ENCODE measurements at places on chromosomes 1 and 21.

- DNase-seq: no peak
Observed at GRCh38 chr1:169392406-169392805, 24.4 kb downstream of the BLZF1 start.

DNA sequence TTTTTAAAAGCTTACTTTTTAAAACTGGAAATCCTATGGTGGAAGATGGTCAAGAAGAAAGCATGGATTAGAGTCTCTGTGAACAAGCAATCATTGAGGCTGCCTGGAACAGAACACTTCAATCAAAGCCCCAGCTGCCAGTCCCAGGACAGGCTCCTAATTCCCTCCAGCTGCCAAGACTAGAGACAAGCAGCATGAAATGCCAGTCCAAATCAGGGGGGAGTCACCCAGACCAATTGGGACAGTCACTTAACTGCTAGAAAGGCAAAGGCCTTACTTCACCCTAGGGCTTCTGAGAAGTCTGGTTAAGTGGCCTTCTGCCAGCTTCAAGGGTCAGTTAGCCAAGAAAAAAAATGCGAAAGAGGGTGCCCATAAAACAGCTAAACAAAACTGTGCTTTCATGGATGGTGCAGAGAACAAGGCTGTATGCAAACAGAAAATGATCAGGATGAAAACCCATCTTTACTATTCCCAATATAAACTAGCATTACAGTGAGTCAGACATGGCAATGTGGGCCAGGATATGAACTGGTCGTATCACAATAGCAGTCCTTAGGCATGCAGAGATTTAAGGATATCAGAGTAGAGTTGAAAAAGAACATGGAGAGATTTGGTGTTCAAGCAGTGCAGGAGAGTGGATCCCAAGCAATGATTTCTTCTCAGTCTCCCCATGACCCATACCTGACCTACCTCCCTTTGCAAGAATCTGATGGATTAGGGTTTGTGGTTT, 31.0 kb upstream of the MAN1A2 start:
- no peak for DNase-seq

- DNase-seq: no peak
Observed at GRCh38 chr1:28578696-28579218, 13.3 kb upstream of the RAB42 start.

GRCh38 chr1:10424034-10424433, 6.2 kb upstream of the CENPS start:
- DNase-seq: no peak

DNA sequence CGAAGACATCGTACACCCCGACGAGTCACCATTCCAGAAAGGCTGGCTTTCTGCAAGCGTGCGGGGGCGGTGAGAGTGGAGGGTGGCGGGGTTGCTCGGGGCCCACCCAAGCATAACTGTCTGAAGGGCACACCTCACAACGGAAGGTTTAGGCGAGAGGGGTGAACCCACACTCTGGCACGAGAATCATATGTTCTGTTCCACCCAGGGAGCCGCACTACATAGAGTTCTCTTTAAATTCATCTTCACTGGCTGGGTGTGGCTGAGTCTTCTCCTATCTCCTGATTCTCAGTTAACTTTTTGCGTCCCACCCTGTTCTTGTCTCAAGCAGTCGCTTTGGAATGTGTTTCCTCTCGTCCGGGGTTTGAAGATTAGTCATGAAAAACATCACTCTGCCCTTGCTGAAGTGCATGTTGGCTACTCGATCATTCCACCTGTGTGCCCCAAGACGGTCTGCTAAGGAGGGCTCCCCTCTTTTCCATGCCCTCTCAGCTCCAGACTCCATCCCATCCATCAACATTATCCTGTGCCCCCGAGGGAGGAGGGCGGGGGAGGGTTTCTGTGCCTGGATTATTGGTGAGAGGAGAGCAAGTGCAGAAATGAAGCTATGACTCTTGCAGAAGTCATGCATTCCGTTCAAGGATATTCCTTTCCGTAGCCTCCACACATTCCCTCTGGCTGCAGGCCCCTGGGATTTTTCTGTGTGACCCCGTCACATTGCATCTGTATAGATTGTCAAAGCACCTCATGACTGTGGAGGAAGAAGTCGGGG, 53.5 kb upstream of the CD34 start:
- no peak for DNase-seq

GRCh38 chr21:37945036-37945435, 28.8 kb upstream of the KCNJ6 start:
- no peak for DNase-seq

DNA sequence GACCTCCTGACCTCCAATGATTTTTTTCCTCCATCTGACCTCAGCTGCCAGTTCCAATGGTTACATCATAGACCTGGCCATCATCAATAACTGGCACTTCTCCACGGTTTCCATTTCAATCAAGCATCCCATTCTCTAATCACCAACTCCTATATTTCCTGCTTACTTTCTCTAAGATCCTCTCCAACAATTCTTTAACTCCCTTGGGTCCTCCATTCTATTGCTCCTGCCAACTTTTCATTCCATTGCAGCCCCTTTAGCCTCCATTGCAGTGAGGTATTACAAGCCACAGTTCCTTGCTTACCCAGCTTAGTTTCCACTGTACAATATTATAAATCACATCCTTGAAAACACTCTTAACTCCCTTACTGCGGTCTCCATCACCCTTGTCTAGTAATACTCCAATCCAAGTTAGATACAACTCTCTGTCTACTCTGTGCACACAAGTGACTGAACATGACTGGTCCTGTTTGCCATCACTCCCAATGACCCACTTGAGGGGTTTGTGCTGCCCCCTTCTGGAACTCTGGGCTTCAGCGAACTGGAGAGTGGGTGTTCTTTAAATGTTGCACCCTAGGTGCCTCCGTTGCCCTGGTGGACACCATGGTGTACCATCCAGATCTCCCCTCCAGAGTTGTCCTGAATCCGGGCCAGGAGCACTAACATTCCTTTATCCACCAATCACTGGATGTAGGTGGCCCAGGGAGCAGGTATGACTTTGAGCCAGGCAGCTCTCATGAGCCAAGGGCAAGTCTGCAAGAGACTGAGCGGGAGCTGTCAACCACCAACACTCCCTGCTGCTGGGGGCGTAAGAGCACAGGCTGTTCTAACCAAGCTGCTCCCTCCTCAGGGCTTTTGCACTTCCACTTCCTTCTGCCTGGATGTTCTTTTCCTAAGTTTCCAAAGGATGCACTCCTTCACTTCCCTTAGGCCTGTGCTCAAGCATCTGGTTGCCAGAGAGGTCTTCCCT, 3.7 kb upstream of the FNDC7 start:
- DNase-seq: peak; percentile 36

Data from activated CD8-positive, alpha-beta memory T cell treated with anti-CD3 and anti-CD28 coated beads for 4 hours (primary cell).